Stimulated activated CD8-positive, alpha-beta memory T cell treated with anti-CD3 and anti-CD28 coated beads, Interleukin-2, amount 100 ng/mL, for 1 hour (primary cell): ENCODE measurements at places on chromosomes 6 and 20.

DNA sequence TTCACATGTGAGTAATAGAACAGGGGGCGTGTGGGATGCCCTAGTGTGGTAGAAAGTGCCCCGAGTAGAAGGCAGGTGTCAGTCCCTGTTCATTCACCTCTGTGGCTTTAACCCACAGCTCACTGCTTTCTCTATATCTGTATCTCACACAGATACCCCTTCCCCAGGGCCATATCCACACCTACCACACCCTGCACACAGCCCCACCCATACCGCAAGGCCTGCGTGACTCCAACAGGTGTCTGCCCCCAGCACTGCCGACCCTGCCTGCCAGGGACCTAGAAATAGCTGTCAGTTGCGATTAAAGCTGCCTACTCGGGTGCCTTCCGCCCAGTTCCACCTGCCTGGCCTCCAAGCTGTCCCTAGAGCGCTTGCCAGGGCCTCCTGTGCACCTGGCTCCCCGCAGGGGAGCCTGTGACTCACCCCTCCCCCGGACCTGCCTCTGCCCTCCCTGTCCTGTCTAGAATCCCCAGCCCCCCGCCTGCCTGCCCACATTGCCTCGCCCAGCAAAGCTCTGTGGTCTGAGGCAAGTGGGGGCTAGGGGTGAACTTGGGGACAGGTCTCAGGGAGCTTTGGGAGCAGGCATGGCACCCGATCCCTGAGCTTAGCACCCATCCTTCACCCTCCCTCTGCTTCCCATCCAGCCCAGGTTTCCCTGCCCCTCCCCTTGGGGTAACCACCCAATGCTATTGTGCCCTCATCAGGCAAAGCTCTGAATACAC, 38.3 kb upstream of the ID1 start:
- no peak for DNase-seq

DNA sequence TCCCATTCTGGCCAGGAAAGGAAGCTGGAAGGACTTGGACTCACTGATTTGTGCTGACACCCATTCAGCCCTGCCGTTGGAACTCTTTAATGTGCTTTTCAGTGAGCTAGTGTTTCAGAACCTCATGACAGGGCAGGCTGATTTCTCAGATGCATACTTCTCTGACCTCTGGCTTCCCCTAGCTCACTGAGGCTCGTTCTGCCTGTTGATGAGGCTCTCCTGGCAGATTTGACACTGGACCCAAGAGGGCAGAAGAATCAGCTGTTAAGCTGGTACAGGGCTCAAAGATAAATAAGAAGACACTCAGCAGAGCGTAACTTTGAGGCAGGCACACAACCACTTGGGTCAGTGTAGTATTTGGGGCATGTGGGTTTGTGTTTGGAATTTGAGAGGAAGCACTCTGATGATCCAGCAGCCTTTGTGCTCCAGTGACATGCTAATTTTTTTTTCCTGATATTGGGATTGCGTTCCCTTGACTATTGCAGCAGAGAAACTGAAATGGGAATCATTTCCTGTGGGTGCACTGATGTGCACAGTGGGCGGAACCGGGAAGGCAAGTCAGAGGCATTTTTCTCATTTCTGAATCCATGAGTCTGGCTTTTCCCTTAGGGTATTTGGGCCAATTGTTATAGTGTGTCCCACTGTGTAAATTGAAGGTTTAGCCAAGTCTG, 80.2 kb downstream of the CARMIL1 start:
- no peak for DNase-seq

DNA sequence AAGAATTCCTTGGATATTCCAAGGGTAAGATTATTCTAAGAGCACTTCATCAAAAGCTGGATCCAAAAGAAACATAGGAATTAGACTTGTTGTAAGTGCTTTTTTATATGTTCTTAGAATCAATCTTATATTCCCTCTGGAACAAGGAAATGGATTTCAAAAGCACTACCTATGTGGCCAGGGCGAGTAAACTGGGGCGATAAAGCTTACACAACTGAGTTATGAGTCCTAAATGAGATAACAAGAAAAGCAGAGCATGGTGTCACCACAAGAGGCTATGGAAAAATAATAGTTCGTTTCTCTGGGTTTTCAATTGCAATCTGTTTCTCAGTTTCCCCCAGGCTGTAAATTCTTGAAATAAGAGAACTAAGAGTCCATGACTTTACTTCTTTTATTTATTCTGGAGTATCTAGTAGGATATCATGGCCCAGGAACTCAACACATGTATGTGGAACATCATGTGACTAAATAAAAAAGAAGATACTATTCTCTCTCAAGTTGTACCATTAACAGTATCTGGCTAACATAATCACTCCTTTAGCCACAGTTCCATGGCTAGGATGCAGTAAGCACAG, 51.5 kb downstream of the NUDT3 start:
- no peak for DNase-seq

GRCh38 chr6:68641172-68641571, 6.1 kb downstream of the ADGRB3 start:
- no peak for DNase-seq

GRCh38 chr6:73532293-73532692, 11.5 kb upstream of the EEF1A1 start:
- no peak for DNase-seq

DNA sequence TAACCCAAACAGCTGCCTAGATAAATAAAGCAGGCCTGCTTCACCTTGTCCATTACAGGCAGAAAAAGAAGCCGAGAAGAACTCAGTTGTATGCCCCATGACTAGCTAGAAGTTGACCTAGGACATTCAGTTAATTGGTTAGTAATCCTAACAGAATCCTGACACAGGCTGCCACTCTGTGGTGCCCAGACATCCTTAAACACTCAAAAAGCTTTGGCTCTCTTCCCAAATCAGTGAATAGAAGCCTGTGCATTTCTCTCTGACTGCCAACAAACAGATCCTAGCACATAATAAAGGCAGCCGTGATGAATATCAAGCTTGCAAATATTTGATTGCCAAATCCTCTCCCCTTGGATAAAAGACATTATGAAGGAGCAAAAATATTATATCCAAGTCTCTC, 519.1 kb upstream of the EYS start:
- no peak for DNase-seq

- DNase-seq = no peak
Measured at GRCh38 chr6:100846276-100846675, 34.9 kb downstream of the ASCC3 start.

DNA sequence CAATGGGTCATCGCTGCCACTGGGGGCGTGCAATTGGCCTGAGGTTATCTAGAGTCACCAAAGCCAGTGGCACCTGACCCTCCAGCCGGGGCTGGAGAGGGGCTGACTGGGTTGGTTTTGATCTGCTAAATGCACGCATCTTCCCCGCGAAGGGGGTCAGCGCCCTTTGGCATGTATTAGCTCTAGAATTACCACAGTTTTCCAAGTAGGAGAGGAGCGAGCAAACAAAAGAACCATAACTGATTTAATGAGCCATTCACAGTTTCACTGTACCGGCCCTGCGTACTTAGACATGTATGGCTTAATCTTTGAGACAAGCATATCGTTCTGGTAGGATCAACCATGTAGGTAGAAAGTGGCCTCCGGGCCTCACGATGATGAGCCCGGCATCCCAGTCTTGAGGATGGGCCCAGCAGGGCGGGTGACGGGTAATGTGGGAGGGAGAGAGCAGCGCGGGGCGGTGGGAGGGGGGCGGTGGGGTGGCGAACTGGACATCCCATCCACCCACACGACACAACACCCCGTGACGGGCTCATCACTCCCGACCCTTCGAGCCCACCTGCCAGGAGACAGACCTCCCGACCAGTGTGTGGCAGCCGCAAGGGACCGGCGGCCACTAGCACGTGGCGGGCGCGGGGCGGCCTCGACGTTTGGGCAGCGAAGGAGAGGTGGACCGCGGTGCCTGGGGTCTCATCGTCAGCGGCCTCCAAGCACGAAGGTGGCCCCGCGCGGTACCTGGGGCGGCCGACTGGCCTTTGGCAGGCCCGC, 1957.5 kb upstream of the DEFB115 start:
- no peak for DNase-seq

DNA sequence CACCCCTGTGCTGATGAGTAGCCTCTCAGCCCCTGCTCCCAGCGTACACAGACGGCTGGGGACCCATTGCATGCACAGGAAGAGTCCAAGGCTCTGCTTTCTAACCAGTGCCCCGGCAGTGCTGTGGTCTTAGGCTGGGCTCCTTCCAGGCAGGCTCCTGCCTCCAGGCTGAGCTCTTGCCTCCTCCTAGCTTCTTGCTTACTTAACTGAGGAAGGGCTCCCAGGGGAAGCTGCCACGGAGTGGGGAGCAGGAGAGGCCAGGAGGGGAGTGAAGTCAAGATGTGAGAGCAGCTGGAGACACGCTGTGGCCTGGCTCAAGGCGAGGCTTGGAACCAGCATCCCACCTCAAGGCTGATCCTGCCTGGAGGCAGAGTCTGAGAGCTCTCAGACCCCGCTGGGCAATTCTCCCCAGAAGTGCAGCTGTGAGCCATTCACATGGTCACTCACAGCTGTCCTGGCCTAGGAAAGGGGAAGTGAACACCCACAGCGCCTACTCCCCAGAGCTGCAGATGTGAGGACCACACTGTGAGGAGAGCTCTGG, 141.0 kb downstream of the TBXT start:
- DNase-seq = no peak

DNA sequence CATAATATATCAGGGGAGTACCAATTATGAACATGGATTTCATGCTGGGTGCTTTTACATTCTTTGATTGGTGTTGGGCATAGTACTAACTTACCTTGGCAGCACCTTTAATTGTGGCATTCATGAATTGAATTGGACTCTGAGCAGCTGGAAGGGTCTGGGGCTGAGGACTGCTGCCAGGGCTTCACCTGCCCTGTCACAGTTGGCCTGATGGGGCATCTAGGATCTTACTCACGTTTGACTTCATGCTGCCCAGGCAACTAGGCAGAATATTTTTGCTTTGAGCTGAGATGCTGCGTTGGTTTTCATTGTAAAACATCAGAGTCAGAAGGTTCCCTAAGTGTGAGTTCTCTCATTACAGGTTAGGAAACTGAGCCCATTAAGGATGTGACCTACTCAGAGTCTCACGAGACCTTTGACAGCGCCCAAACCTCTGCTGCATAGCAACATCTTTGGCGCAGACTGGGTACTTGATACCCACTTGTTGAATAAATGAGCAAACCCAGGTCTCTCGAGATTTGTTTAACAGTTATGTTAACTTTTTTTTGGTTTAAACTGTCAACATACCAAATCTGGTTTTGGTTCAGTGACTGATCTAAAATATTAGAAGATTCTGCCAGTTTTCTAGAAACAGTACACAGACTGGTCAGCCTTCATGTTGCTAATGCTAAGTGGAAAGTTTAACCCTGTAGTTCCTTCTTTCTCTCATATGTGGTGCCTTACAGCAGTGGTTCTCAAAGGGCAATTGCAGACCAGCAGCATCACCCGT, 104.9 kb downstream of the TCP11 start:
- DNase-seq = no peak

GRCh38 chr6:32617751-32618150, 19.5 kb upstream of the HLA-DQA1 start:
- no peak for DNase-seq

GRCh38 chr20:48599748-48600469, 227.9 kb downstream of the PREX1 start:
- no peak for DNase-seq

DNA sequence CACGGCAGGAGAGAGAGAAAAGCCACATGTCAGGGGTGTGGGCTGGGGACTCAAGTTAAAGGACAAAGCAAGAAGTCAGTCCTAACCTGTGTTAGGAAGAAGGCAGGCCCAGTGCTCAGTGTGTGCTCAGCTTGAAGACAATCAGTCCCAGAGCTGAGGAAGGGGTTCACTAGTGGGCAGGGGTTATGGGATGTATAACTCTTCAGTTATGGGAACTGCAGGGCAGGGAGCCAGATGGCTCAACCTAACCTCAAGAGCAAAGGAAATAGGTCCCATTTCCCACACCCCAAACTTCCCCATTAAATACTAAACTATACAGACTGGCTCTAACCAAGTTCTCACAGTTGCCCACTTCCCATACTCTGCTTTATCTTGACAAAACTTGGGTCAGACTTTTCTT, 7.4 kb upstream of the SSTR4 start:
- no peak for DNase-seq

GRCh38 chr6:31870385-31870921, 7.8 kb upstream of the NEU1 start:
- DNase-seq = no peak

DNA sequence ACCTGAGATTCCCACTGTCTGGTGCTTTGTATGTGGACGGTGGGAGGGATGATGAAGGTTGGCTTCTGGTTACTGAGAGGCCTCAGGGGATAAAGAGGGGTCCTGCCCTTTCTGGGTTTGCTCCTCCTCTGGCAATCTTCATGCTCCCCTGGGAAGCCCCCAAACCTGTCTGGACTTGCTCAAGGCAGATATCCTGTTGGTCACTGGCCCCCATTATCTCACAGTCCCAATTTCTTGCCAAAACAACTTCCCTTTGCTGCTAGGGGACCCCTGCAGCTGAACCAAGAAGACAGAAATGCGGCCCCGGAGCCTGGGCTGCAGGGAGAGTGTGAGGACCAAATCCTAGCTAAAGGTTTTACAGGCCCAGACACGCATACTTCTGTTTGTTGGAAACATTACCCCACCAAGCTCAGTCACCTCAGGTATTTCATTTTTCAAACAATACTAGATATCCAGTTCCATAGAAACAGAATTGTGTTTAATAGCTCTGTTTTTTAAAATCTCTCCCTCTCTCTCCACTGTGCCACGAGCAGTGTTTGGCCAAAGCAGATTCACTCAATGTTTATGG, 63.4 kb upstream of the MRPS10 start:
- DNase-seq = no peak

GRCh38 chr6:28742668-28743270, 181.0 kb downstream of the TRIM27 start:
- no peak for DNase-seq
